Activated CD4-positive, alpha-beta T cell treated with anti-CD3 and anti-CD28 coated beads for 4 hours (primary cell): ENCODE measurements at places on chromosomes 12 and 14.

GRCh38 chr12:132079200-132079599 lies 64.9 kb downstream of the DDX51 start:
- no peak for DNase-seq

GRCh38 chr12:95943330-95943842 lies at the start of gene AMDHD1:
AMDHD1 (plus strand) TSS chr12:95943331; CDS start chr12:95943399, 68 bp downstream.
- DNase-seq = peak; percentile 47

DNA sequence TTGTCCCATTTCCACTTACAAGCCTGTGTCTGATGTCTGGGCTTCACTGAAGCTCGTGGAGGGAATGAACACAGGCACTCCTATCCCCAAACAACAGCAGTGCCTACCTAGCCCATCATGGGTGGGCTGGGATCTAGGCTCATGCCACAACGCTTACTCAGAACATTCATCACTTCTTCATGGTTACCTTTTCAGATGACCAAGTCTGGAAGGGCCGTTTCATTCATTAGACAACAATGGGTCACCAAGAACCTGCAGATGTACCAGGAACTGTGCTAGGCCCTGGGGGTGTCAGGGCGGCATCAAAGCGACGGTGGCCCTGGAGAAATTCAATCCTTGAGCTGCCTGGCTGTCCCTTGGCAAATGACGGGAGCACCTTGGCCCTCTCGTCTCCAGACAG lies 64.9 kb upstream of the FZD10 start:
- DNase-seq = no peak

DNA sequence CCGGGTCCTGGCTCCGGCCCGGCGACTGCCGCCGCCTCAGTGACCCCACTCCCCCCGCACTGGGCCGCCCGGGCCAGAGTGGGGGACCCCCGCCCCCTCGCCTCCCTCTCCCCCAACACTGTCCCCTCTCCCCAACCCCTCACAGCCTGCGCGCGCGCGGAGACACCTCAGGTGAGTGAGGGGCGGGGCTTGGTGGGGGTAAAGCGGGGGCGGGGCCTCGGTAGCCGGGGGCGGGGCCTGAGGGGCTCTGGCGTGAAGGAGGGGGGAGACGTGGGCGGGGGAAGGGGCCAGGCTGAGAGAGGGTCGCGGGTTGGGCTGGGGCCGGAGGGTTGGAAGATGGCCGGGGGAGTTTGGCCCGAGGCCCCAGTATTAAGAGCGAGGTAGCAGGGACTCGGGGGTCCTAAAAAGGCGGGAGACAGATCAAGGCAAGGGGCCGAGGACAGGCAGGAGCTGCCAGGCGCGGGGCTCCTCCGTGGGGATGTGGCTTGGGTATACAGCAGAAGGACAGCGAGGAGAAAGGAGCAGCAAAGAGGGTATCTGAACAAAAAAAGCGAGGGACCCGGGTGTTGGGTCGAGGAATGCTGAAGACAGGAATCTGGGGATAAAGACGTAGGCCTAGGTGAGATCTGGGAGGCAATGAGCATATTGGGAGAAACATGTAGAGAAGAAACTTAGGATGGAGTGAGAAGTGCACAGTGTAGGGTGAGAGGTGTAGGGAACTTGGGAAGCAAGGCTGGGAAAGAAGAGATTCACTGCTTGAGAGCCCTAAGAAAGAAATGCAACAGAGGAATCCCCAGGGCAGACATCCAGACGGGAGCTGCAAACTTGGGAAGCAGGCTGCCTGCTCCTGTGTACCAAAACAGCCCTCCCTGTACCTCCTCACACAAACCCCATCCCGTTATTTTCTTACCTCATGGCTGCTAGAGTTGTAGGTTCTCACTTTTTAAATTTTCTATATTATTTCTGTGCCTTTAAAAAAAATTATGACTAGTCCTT lies 10.8 kb downstream of the SUOX start:
- DNase-seq = peak; percentile 78

DNA sequence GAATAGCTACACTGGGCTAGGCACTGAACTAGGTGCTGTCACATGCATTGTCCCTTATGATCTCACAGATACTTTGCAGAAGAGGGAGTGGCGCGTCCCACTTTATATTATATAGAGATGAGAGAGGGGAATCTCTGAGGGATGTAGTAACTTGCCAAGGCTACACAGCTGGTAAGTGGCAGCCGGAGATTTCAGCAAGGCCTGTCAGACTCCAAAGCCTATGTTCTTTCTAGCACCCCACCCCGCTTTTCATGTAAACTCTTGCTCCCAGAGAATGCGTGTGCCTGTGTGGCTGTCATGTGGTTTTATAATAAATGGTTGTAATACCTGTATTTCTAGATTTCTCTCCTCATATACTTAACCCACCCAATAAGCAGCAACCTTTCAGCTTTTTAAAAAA lies 39.1 kb downstream of the WDR20 start:
- DNase-seq = no peak

GRCh38 chr12:71684081-71684480 lies 1.8 kb upstream of the TMEM19 start:
- no peak for DNase-seq

DNA sequence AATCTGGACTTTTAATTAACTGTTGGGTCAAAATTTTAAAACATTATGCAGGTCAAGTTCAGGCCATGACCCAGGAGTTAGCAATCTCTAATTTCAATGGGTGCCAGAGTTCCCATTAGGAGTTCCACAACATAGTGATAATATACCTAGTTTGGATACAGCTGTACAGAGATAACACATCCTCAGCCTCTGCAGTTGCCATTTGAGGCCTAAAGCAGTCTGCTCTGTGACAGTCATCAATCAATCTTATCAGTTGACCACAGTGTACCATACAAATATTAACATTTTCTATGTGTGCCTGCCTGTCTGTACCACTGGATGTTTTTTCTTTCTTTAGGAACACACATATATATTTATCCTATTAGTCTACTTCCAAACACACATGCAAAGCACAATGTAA lies 54.0 kb upstream of the BBS10 start:
- DNase-seq = no peak

GRCh38 chr14:89869606-89870005 lies 84.9 kb downstream of the EFCAB11 start:
- no peak for DNase-seq

DNA sequence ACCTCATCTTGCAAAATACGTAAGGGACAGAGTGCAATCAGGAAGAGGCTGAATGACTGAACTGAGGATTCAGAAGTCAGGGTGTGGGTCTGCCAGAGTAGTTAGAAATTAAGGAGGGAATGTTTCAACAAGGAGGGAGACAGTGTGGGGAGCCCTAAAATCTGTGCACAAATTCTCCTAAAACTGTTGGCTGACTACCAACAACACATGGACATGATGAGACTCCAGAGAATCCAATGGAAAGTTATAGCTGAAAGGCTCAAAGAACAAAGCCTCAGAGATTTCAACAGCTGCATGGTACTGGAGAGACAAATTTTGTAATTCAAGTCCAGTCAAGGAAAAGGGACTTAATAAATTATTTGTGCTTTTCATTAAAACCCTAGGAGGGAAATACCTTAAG lies 36.1 kb upstream of the NEDD1 start:
- no peak for DNase-seq

DNA sequence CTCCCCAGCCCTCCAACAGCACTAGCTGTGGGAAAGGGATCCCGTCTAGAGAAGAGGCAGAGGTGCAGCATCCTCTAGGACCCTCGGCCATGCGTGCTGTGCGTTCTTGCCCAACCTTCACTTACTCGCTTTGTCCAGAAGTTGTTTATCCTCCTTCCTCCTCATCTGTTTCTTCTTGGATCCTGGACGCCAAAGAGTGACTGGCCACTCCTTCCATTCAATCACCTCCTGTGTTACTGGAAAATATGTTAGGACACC lies 140.5 kb downstream of the ZFP36L1 start:
- DNase-seq = no peak

DNA sequence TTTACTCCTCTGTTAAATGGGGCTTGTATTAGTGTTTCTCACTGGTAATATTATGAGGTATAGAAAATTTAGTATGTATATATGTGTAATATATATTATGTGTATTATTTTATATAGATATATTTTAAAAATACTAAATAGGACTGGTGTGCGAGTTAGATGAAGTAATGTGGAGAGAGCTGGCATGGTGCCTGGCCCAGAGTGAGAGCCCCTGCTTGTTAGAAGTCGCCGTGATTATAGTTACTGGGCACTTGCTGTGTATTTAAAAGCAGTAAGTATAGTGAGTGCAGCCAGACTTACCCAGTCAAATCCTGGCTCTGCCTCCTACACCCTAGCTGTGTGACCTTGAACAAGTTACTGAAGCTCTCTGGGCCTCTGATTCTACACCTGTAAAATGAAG lies 48.0 kb downstream of the WSCD2 start:
- no peak for DNase-seq

DNA sequence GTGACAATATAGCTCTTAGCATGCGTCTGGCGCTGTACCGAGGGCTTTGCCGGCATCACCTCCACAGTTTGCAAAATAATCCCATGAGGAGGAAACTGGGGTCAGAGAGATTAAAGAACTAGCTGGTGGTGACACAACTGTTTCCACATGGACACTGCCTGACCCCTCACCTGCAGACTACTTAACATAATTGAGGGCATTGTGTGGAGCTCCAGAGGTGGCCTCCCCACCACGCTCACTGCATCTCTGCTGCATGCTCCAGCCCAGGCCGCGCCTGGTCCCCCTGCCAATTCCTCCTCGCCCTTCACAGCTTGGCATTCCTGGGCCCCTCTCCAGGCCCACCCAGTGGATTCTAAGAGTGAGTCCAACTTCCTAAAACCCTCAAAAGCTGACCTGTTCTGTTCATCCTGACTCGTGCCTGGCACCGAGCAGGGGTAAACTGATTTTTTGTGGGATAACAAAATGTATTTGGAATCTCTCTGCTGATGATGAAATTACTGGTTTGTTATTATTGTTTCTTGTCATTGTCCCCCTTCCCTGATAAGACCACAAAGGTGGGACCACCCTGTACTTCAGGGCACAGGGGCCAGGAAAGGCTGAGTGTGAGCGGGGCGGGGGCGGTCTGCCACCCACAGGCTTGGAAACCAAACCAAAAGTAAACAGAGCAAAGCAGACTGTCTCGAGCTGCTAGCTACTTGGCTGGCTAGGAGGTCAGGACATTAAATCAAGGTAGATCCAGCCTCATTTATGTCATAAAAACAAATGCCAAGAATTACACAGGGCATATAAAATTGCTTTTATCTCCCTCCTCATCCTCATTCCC lies 40.6 kb downstream of the CHGA start:
- no peak for DNase-seq

DNA sequence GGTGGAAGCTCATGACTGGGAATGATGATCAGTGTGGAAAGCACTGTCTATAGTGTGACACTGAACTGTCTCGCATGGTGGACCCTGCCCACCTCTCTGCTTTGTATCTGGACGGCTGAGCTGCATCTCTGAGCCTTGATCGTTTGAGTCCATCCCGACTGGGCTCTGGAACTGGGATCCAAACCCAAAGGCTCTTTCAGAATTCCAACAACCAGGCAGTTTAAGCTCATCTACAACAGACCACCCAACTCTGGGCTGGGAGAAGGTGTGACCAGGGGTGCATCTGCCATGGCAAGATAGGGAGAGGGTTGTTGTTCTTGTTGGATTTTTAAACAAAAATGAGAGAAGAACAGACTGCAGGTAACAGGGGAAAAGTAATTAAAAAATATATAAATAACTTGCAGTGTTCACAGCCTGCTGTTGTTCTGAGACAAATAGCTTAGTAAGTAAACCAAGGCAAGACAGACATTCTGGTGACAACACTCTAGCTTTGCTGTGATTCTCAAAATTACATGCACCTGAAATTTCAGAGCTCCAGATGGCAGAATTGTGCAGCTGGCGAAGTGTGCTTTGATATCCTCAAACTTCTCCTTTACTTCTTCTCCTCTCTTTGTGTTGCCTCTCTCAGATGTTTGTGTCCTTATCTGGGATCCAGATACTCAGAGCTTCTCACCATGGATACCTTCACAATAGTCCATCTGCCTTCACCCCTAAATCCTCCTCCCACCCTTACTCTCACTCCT lies 209.6 kb downstream of the EMP1 start:
- DNase-seq = no peak

DNA sequence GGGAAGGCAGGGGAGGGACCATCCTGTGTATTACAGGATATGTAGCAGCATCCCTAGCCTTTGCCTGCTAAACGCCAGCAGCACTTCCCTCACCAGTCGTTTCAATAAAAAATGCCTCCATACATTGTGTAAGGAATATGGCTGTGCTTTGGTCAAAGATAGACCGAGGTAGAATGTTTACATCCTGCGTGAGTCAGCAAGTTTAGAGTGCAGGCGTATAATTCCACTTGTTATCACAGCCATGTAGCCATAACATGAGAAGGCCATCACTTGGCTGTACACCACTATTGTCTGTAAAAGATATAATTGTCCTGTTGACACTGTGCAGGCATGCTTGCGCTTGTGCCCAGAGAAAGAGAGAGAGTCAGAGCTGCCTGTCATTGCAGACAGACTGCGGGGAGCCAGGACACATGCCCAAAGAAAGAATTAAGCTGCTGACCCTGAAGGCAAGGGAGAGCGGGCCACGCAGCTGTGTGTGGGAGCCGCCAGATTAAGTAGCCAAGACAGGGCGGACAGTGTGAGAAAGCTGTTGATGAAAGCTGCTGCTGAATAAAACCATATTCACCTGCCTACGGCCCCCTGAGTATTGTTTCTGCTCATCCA lies 68.4 kb downstream of the CRACR2A start:
- DNase-seq = no peak

GRCh38 chr14:100622708-100623485 lies 35.7 kb upstream of the BEGAIN start:
- no peak for DNase-seq

- DNase-seq = no peak
Observed at GRCh38 chr12:123254853-123255446, 16.7 kb downstream of the CDK2AP1 start.

DNA sequence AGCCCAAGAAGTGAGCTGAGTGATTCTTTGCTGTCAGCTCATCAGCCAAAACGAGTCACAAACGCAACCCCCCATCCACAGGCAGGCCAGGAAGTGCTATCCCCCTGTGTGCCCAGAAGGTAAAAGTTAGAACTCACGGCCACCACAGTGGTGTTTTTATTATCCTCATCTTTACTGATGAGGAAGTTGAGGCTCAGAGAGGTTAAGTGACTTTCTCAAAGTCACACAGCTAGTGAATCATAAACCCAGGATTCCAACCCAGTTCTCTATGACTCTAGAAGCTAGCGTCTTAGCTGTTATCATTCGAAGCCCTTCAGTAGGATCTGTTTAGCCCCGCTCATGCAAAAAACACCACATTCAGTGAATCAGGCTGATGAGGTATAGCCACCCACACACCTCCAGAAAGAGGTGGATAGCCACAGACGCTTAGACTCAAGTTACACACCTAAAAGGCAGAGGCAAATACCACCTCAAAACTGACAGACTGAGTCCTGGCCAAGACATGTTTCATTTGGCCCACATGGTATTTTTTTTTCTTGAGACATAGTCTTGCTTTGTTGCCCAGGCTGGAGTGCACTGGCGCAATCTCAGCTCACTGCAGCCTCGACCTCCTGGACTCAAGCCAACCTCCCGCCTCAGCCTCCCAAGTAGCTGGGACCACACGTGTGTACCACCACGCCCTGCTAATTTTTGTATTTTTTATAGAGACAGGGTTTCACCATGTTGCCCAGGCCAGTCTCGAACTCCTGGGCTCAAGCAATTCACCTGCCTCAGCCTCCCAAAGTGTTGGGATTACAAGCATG lies 100.7 kb downstream of the SCARB1 start:
- DNase-seq = no peak

- no peak for DNase-seq
Observed at GRCh38 chr12:4114986-4115385, 158.6 kb upstream of the CCND2 start.
